ENCODE measurements at places on chromosomes 12 and 14.

- no peak for DNase-seq
These were observed 1.1 kb downstream of the C1S start for GRCh38 chr12:7061596-7061995.

GRCh38 chr12:52608826-52609630, 7.8 kb upstream of the KRT72 start:
- no peak for DNase-seq

GRCh38 chr12:65232476-65233077, 45.9 kb upstream of the MSRB3 start:
- DNase-seq, result peak; percentile 21

GRCh38 chr12:62006076-62006732, 254.0 kb upstream of the USP15 start:
- DNase-seq, result peak; percentile 46

DNA sequence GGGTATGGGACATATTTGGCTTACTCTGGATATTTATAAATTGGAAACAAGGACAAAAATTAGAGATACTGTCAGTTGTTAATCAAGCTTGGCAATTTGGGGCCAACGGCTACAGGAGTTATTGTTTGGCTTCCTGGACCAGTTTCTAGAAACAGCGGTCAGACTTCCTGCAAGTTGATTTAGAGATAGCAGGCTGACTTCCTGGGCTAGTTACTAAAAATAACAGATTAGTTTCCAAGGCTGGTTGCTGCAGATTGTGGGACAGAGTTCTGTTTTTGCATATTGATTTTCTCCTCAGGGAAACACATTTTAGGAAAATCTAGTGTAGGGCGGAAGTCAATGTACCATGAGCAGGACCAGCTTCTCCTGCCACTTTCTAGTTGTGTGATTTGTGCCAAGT, 144.0 kb upstream of the TMPO start:
- no peak for DNase-seq

GRCh38 chr12:56634242-56634836, 4.2 kb upstream of the BAZ2A start:
- peak; percentile 85 for DNase-seq

DNA sequence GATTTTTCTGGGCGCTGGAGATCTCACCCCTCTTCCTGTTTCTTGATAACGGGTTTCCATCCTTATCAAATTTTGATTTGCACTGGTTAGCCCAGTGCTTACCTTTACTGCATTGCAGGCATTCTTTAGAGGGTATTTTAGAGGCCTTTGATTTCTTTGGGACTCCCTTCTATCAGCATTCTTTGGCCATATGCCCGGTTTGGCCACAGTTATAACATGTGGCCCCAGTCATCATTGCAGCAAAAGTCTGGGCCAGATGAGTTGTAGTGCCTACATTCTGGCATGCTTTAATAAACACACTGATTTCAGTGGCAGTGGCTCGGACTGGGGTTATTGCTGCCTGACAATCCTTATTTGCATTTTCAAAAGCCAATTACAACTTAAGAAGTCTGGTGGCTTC, 82.3 kb downstream of the KCNMB4 start:
- DNase-seq, result no peak
